ENCODE measurements at places on chromosomes 1 and 21.

- no peak for DNase-seq
Observed at GRCh38 chr1:14775434-14775833, 176.9 kb downstream of the KAZN start.

DNA sequence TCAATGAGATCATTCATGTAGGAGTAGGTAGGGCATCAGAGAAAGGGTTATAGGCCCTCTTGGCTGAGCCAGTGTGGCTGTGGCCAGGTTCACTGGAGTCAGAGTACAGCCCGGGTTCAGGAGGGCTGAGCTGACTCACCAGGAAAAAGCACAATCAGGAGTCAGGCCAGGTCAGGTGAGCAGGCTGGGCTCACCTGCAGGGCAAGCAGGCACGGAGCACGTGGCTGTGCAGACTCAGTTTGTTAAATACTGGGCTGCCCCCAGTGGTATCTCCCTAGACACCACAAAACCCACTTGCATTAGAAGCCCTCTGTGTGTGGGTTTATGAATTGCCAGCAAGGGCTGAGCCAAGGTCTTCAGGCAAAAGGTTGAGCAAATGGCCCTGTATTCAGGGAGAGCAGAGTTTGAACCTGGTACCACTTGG lies 122.1 kb upstream of the SERBP1 start:
- no peak for DNase-seq

- DNase-seq, result peak; percentile 100
Observed at GRCh38 chr1:85330711-85331290, 54.4 kb upstream of the BCL10 start.

- DNase-seq, result no peak
Observed at GRCh38 chr1:60637651-60638050, 444.7 kb upstream of the NFIA start.

- DNase-seq, result no peak
Observed at GRCh38 chr1:90862782-90863181, 145.7 kb upstream of the BARHL2 start.

All from EL (cell line).